ENCODE measurements at places on chromosomes 11 and 22.

- no peak for DNase-seq
Observed at GRCh38 chr22:31496735-31497146, 405 bp downstream of the SFI1 start.

DNA sequence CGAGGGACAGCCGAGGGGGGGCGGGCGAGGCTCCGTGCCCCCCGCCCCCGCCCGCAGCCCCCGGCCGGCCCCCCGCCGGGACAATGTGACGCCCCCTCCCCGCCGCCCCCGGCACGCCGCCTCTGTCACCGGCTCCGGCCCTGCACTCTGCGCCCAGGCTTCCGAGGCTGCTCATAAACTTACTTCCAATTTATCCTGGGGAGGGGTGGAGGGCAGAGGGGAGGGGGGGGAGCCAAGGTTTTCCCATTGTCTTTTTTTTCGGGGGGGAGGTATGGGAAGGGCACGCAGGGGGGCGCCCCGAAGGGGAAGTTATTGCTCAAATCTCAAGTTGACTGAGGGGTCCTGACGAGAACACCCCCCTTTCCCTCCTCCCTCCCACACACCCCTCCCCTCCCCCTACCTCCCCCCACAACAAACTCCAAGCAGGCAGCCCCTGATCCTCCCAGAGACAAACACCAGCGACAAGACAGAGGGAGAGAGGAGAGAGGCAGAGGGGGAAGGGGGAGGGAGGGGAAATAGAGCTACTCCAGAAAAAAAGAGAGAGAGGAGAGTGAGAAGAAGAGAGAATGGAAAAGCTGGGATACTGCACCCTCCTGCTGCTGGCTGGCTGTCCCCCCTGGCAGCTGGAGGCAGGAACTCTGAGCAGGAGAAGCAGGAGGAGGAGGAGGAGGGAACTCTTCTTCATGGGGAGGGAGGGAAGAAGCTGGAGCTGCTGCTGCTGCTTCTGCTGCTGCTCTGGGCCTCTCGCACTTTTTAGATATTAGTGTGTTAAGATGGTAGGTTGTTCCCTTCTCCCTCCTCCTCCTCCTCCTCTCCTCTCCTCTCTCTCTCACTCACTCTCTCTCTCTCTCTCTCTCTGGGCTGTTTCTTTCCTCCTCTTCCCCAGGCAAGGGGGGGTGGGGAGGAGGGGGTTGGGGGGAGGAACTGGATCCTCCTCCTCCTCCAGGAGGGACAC lies 631 bp downstream of the PHF21A start:
- peak; percentile 74 for DNase-seq

DNA sequence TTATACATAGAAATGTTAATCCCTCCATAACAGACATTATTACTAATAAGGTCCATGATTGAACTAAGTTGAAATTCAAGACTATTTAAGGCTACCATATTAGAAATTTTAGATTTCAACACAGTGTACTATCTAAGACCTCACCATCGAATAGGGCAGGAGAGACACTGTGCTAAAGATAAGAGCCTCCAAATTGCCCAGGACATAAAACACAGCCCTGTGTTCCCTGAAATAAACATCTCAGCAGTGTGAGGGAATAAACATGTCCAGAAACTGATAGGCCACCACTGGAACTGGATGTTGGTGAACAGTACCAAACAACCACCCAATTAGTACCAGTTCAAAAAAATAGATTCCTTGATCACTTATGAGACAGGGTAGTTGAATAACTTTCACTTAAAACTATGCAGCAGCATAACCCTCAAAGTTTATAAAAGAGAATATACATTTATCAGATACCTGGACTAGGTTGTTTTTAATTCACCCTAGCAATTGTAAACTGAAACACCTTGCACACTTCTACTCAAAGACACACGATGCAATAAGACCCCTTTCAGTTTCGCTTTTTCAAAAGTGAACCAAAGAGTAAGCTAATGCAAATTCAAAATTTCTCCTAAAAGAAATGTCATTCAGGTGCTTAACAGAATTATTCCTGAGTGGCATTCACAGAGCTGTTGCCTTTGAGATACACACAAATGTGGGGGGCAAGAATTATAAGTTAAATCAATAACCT lies 34.3 kb downstream of the USP28 start:
- no peak for DNase-seq

GRCh38 chr22:26483043-26483438 lies 542 bp downstream of the HPS4 start:
- no peak for DNase-seq

GRCh38 chr11:31786996-31787685 lies 24.0 kb downstream of the PAX6 start:
- no peak for DNase-seq

- no peak for DNase-seq
Observed at GRCh38 chr11:121299417-121299816, 6.8 kb downstream of the SC5D start.

DNA sequence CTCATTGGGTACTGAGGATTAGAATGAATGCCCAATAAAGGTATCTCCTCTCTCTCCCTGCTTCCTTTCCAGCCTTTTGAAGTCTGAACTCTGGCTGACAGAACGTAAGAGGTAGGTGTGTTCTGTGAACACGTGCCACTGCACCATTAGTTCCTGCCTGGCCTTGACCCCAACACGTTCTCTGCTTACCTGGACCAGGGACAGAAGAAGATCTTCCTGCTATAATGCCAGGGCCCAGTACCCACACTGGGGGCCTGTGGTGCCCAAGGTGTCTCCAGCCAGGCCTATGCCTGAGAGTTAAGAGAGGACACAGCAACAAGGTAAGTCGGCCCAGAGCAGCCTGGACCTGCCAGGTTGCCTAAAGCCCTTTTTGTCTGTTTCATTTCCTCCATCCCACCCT lies 147.7 kb upstream of the TIMP3 start:
- DNase-seq: no peak

- DNase-seq: no peak
Observed at GRCh38 chr22:44569561-44569991, 71.5 kb upstream of the RTL6 start.

DNA sequence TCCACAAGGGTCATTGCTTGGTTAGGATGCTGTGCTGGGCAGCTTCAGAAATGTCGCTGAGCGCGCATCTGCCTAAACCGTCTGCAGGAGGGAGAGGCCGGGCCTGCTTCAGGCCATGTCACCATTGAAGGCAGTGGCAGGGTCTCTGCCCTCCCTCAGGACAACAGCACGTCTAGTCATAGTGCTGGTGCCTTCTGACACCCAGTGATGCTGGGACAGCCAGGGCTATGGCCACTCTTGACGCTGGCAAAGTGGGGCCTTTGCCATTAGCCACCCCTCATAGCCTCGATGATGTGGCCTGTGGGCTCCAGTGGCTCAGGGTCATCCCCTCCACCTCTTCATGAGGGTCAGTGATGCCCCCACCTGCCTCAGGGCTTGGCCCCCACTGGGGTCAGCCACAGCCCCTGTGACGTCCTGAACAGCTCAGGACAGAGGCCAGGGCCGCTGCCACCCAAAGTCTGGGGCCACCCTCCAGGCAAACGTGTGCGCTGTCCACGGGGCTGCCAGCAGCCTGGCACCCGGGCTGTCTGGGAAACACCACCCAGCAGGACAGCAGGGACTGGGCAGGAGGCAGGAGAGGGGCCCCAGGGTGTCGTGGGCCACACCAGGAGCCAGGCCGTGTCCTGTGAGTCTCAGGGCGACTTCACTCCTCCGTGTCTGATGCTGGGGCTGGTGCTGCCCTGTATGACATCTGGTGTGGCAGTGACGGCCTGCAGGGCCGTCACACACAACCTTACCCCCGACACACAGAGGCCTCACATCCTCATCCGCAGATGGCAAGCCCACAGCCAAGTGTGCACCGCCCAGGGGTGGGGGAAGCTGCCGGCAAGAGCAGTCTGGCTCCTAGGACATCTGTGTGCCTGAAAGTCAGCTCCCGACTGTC lies 42.5 kb downstream of the CERK start:
- DNase-seq: no peak

GRCh38 chr22:29917052-29917902 lies 34.3 kb downstream of the MTMR3 start:
- DNase-seq: no peak

DNA sequence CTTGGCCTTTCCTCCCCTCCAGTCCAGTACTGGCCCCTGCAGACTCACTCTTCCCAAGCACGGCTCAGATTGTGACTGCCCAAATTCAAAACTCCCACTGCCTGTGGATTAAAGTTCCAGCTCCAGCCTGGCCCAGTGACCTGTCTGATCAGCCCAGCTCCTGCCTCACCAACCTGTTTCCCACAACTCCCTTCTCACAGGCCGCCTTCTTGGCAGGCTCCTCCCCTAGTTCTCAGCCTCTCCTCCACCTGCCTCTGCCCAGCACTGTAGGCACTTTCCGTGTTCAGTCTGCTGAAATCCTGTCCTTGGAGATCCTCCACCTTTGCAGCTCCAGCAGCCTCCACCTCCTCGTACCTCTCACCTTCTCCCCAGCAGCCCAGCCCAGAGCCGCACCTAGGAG lies 68.6 kb downstream of the MICAL2 start:
- no peak for DNase-seq

DNA sequence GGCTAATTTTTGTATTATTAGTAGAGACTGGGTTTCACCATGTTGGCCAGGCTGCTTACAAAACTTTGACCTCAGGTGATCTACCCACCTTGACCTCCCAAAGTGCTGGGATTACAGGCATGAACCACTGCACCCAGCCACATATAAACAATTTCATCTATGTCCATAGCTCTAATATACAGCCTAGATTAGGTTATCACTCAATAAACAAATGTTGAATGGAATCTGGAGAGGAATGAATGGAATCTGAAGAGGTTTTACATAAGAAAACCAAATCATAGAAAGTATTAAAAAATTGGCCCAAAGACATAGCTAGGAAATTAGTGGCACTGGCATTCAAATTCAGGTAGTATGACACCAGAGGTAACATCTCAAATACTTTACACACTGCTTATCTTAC lies 1401.4 kb upstream of the TENM4 start:
- DNase-seq: no peak

DNA sequence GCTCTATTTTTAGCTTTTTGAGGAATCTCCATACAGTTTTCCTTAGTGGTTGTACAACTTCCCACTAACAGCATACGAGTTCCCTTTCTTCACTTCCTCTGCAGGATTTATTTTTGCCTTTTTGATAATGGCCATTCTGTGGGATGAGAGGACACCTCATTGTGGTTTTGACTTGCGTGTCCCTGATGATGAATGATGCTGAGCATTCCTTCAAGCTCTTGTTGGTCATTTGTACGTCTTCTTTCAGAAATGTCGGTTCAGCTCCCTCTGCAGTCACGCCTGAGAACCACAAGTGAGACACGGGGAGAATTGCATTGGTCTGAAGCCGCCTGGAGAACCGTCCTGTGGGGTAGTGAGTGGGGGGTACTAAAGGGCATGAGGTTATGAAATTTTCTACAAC lies 2.0 kb upstream of the KRTAP5-10 start:
- DNase-seq: no peak

- no peak for DNase-seq
Observed at GRCh38 chr11:1852877-1853276, at the start of gene LSP1. LSP1 (plus strand) TSS chr11:1853084; CDS start chr11:1853145, 61 bp downstream.

DNA sequence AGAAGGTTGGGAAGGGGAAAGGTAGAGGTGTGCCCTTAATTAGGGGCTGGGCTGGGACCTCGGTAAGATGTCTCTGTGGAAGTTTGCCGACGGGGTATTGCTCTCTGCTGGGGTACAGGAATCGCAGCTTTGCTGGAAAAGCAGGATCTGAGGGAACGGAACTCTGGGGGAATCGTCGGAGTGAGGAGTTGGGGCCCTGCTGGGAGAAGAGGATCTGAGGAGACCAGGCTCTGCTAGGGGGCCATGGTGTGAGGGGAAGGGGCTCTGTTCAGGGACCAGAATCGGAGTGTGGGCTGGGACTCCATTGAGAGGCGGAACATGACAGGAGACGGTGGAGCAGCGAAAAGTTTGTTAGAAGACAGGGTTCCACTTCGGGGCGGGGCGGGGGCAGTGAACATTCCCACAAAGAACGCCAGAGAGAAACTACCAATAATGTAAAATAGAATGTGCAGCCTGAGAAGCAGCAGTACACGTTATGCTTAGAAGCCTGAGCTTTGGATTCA lies 456 bp downstream of the AAMDC start:
- DNase-seq: peak; percentile 28

DNA sequence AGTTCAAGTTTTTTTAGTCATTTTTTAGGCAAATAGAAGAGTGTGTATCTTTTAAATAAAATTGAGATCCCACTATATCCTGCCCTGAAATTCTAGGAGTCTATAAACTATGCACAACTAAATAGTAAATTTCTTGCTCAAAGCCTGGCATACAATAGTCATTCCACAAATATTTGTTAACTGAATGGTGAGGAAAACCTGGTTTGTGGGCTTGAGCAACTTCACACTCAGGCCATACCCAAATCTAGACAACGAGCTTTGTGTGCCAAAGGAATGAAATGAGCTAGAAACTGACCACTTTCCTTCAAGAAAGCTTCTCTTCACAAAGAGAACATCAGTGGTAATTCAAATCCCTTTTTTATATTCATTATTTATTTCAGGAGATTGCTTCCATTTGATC lies 39.6 kb upstream of the AMOTL1 start:
- peak; percentile 57 for DNase-seq

DNA sequence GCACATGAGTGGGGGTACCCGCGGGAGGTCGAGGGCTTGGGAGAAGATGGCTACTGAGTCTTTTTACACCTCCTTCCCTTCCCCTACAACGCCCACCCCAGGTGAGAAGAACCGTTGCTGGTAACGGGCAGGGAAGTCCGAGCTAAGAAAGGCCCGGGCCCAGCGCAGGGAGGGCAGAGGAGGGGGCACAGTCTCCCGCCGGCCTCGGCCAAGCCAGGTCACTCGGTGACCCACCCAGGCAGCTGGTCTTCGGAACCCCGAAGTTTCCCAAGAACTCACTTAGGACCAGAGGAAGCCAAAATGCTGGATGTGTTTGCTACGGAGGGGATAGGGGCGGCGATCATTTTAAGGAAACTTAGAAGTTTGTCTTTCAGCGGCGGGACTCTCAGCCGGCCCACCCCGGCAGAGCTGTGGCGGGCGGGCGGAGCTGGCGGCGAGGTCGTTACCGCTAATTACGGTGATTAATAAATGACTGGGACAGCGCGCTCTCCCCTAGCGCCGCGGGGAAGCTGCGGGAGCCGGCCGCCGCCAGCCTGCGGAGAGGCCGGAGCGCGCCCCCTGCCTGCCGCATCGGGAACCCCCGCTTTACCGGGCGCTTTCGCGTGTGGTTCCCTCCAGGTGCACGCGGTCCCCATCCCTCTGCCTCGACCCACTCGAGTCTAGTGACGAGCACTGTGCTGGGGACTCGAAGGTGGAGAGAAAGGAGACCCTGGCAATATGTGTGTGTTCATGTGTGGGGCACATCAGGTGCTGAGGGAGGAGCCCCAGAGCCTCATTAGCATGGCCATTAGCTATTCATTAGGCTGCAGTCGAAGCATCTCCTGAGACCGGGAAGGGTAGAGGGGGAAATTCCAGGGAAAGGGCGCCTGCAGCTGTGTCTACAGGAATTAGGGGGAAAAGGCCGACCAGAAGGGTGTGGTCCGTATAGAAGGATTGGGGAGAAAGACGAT lies 945 bp downstream of the ROBO3 start:
- peak; percentile 18 for DNase-seq
